ENCODE measurements at places on chromosomes 7 and 10.
A peak's percentile ranks its signal among the peaks of the same experiment; 100 is the strongest.

- no peak for DNase-seq
These were observed 85.6 kb upstream of the ANLN start for GRCh38 chr7:36304099-36304425.

- DNase-seq: no peak
These were observed 34.4 kb upstream of the GRID1 start for GRCh38 chr10:86400705-86401587.

GRCh38 chr7:150745086-150745485, 7.9 kb downstream of the GIMAP5 start:
- DNase-seq: no peak

- DNase-seq: no peak
These were observed 11.0 kb downstream of the RASGEF1A start for GRCh38 chr10:43255634-43256431.

DNA sequence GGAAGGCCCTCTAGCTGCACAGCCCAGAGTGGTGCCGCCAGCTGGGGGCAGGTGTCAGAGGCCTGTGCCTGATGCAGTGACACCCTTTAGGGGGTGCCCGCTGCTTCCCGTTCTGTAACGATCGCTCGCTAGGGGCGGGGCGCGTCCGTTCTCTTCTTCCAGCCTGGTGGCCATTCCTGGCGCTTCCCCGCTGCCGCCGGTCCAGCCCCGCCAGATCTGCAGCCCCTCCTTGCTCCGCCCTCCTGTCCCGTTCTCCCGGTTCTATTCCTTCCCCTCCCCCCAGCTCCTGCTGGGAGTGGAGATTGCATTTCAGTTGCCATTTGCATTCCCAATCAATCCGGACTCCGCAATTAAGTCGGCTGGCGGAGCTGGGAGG, 39.2 kb downstream of the AGAP3 start:
- DNase-seq: no peak

- no peak for DNase-seq
These were observed 12.0 kb upstream of the BMPER start for GRCh38 chr7:33893377-33893776.

- DNase-seq: no peak
These were observed at the start of gene HMX3 for GRCh38 chr10:123135415-123136141. Gene HMX3 (plus strand): TSS chr10:123135970. CDS start chr10:123136051, 81 bp downstream.

DNA sequence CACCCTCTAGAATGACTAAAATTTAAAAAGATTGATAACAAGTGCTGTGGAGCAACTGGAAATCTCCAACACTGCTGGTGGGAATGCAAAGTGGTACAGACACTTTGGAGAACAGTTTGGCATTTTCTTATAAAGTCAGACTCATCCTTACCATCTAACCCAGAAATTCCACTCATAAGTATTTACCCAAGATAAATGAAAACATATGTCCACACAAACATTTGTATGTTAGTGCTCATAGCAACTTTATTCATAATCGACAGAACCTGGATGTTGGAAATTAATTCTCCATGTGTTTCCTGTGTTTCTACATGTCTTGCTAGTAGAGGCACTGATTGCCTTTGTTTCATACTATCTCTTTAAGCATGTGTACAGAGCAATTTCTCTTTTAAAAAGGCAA, 282.4 kb downstream of the AHR start:
- DNase-seq: no peak

GRCh38 chr10:113533801-113534200, 19.1 kb upstream of the HABP2 start:
- no peak for DNase-seq

- DNase-seq: no peak
These were observed 42.8 kb upstream of the PRSS58 start for GRCh38 chr7:142300689-142301088.

DNA sequence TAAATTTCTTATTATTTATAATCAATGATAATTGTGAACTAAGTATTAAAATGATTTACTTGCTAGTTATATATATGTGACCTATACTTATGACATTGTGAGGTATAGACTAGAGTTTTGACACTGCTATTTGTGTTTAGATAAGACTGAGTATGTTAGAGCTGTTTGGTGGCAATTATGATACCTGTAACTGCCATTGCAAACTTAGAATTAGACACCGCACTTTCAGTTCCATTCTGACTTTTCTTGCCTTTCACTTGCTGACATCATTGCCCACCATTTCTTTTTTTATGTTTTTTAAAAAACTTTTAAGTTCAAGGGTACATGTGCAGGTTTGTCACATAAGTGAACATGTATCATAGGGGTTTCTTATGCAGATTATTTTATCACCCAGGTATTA, 214.5 kb downstream of the MBL2 start:
- no peak for DNase-seq

DNA sequence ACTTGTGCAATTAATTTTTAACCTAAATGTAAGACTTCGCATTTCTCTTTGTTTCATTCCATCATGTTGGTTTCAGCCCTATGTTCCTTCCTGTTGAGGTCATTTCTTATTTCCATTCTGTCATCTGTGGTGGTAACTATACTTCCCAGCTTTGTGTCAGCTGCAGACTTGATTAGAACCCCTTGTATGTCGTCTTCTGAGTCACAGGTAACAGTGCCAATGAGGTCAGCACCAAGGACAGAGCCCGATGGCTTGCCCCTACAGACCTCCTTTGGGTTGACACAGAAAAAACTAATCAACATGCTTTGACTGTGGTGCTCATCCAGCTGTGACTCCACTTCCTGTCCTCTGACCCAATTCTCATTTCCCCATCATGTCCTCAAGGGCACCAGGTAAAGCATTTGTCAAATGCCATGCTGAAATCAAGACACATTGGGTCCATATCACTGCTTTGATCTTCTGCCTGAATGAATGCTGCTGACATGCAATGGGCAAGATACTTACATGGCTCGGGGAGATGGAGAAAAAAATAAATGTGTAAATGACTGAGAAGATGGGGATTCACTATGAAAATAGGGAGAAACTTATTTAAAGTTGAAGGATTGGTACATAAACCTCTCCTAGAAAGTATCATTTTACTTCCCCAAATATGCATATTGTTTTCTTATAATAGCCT, 25.6 kb upstream of the CRTAC1 start:
- no peak for DNase-seq

GRCh38 chr10:5530412-5530806, 5.6 kb downstream of the CALML3 start:
- no peak for DNase-seq

- no peak for DNase-seq
These were observed 91.1 kb downstream of the CH25H start for GRCh38 chr10:89115876-89116627.

DNA sequence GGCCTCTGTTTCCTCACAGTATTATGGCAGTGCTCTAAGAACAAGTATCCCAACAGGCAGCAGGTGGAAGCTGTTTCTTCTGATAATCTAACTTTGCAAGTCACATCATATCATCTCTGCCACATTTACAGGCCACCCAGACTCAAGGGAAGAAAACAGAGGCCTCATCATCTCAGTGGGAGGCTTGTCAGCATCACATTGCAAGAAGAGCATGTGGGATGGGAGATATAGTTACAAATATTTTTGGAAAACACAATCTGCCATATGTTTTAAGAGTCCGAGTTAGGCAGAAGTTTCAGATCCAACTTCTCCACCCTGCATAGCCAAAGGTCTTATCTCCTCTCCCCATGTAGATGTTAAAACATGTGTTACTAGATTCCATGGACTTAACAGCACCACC, 130.4 kb upstream of the PDE1C start:
- DNase-seq: no peak

- DNase-seq: no peak
These were observed 176.2 kb downstream of the HERPUD2 start for GRCh38 chr7:35518767-35519166.

DNA sequence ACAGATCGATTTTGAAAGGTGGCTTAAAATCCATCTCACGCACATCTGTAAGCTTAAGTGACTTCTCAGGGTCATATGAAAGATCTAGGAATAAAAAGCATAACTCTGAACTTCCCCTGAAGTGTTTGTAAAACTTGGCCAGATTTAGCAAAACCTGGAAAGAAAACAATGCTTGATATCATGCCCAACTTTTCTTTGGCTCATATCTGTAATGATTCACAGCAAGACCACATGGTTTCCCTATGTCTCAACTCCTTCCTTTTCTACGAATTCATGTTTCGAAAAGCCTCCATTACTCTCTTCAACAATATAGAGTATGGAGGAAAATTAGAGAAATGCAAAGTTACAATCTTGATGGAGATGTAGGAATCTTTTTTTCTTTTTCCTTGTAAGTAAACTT, 20.1 kb upstream of the CABCOCO1 start:
- no peak for DNase-seq

DNA sequence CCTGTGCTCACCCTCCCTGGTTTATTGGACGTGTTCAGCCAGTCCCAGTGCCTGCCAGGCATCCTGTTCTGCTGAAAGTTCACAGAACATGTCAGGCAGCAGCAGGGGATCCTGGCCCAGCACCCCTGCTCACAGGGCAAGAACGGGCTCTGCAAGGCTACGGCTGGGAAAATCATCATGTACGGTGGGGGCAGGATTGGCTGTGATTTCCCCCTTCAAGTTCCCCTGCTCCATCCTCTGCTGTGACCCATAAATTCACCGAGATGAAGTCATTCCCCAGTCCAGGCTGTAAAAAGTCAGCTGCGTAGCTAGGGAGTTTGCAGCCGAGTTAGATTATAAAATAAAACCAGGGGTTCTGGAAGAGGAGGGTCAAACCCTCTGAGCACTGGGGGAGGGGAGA, 484.1 kb upstream of the ZMIZ1 start:
- no peak for DNase-seq

- DNase-seq: no peak
These were observed 89.8 kb downstream of the PCLO start for GRCh38 chr7:83072576-83073517.

DNA sequence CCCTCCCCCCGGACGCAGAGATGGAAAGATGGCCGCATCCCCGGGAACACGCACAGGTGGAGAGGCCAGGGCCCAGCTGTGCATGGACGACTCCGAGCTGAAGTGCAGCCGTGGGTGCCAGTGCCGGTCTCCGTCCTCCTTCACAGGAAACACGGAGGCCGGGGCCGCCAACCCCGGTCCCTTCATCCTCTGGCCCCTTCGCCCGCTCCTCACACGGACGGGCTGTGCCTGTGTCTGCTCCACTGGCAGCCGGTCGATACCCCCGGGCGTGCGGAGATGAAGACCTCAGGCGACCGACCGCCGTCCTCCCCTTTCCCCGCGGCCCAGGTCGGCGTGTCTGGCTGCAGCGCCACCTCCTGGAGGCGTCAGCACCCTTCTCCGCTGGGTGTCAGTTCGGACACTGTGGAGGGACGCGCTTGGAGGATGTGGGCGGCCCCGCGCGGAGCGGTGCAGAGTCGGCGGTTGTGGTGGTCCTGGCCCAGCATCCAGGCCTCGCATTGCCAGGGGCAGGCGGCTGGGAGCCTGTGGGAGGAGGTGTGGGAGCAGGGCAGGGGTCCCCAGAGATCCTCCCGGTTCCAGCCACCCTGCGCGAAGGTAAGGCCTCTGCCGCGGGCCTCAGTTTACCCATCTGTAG, 9.9 kb downstream of the ZNF511 start:
- DNase-seq: no peak

DNA sequence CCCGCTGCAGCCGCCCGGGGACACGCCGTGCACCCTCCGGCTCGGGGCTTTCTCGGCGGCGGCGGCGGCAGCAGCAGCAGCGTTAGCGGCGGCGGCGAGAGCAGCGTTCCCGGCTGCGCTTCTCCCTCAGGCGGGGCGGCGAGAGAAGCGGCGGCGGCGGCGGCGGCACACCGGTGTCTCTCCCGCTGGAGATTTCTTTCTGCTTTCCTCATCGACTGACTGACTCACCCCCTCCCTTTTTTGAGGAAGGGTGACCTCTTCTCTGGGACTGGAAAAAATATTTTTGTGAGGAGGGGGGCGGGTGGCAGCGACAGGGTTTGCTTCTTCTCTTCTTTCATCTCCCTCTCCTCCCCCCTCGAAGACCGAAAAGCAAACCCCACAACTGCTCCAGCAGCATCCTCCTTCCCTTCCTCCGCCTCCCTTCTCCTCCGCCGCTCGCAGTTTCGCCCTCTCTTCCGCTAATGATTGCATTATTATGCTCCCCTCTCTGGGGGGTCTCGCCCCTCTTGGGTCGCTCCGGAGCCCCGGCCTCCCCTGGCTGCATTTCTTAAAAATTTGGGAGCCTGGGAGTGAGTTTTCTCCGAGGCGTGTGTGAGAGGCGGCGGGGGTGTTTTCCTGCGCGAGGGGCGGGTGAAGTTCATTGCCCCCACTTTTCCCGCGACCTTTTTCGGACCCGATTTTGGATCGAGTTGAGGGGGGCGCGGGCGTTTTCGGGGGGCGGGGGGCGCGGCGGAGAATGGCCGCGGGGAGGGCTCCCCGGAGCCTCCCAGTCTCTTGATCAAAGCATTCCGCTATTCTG, 411 bp downstream of the AUTS2 start:
- no peak for DNase-seq

GRCh38 chr7:142603870-142604448, 145.3 kb upstream of the PRSS1 start:
- DNase-seq: peak; percentile 5

- DNase-seq: no peak
These were observed 10.0 kb downstream of the FAM171A1 start for GRCh38 chr10:15361131-15361530.

DNA sequence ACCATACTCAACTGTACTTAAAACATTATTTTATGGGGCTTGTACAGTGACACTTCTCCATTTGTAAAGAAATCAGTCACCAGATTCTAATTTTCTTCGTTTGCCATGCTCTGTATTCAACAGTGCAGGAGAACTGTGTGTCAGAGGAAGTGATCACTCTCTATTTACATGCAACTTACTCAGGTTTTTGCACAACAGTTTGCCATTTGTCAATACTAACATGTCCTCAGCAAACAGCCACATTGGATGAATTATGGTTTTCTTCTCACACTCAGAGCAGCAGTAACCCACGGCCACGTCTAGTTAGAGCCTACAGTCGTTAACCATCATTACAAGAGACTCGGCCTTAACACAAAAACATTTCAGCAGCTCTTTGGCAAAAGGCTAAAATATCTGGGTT, 69.2 kb upstream of the SP4 start:
- DNase-seq: no peak

DNA sequence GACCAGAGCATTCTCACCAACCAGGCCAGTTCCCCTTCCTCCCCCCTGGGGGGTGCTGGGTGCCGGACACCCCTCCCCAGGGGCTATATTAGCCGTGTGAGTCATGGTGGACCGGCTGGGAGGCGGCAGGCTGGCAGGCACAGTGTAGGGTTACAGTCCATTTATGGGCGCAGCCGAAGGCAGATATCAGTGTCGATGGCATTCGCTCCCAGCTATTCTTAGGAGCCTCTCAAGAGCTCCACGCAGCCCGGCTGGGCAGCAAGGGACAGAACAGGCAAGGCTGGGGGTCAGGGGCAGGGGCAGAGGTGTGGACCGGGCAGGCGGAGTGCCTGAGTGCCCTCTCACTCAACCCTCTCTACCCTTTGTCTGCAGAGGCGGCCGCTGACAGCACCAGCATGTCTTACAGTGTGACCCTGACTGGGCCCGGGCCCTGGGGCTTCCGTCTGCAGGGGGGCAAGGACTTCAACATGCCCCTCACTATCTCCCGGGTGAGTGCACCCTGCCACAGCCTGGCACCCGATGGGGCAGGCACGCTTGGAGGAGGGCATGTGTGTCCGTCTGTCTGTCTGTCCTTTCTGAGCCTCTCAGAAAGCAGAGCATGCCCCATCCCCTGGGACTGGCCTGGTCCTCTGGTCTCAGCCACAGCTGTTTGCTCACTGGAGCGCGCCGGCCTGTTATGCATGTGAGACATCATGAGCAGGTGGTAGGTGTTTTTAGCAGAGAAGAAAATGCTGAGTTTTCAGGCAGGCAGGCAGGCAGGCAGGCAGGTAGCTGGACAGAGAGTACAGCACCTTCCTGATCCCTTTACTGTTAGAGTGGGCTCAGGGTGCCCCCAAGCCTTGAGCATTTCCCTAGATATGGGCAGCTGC, at the start of gene LDB3:
TSS of gene LDB3 (plus strand) at position 215 of the 869 bp plus-strand sequence. CDS start at position 396, 181 bp downstream.
- DNase-seq: no peak

GRCh38 chr7:42476255-42476654, 239.2 kb upstream of the GLI3 start:
- DNase-seq: no peak
